Epithelial cell of proximal tubule (primary cell): ENCODE measurements at places on chromosomes 11 and 22. TPM values are rescaled to one million over a fixed set of nuclear protein-coding genes. Genes with fewer than 3 reads are reported as not detected.

DNA sequence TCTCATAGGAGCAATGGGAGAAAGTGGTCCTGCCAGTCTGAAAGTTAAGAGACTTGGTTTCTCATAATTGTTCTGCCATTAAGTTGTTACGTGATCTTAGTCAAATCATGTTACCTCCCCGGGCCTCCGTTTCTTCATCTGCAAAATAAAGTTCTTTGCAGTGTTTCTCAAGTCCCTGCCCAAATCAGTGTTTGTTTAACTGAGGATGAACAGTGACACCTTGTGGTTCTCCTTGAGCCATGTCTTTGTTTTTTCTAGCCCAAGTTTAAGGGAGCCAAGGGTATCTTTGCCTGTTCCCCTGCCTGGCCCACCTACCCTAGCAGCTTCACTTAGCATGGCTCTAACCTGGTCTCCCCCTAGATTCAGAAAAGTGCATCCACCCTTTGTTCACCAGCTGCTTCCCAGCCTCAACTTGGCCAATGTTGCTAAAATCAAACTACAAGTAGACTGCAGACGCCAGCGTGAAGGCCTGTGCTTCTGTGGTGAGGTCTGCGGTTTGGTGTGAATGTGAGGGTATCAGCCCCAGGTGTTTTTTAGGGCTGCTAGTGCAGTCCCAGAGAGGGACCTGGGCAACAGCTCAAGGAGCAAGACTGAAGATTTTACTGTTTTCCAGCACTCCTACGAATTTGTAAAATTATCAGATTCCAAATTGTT is 35.5 kb downstream of the FZD4 start:
- DNase-seq: no peak

The STK33 gene
- 13.0 and 14.4 TPM in 2 replicates for total RNA-seq

GRCh38 chr11:62958547-62959421 is 26.0 kb downstream of the SLC22A6 start:
- no peak for DNase-seq

DNA sequence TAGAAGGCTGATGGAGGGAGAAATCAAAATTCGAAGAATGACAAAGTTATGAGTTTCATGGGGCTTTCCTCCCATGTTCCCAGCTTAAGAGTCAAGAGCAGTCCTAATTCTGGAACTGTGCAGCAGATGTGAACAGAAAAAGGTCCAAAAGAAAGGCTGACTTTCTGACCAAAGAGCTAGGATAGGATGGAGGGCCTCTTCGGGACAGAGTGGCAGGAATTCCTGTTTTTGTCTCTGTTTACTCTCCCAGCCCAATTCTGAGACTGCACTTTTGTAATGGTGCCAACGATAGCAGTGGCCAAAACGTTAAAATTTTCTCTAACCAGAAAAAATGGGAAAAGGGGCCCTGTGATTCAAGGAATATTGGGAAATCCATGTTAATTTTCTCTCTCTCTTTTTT is 193.6 kb downstream of the EFCAB6 start:
- no peak for DNase-seq

- no peak for DNase-seq
These were observed 3.9 kb downstream of the MDK start for GRCh38 chr11:46385169-46386004.

GRCh38 chr11:26399336-26399735 is 67.4 kb downstream of the ANO3 start:
- no peak for DNase-seq

DNA sequence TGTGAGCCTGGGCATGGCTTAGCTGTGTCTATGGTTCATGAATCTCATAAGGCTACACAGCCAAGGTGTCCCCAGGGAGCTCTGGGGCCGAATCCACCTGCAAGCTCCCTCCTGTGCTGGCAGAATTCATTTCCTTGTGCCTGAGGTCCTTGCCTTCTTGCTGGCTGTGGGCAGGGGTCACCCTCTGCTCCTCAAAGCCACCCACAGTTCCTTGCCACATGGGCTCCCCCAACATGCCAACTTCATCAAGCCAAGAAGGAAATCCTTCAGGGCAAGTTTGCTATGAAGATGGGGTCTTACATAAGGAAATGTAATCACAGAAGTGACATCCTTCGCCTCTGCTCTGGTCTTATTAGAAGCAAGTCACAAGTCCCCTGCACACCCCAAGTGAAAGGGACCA is 24.8 kb downstream of the LARGE1 start:
- no peak for DNase-seq

The OTUB1 gene
- 109 and 204 TPM in 2 replicates for total RNA-seq

- DNase-seq: no peak
These were observed 348.8 kb downstream of the SOX6 start for GRCh38 chr11:16007514-16007913.

DNA sequence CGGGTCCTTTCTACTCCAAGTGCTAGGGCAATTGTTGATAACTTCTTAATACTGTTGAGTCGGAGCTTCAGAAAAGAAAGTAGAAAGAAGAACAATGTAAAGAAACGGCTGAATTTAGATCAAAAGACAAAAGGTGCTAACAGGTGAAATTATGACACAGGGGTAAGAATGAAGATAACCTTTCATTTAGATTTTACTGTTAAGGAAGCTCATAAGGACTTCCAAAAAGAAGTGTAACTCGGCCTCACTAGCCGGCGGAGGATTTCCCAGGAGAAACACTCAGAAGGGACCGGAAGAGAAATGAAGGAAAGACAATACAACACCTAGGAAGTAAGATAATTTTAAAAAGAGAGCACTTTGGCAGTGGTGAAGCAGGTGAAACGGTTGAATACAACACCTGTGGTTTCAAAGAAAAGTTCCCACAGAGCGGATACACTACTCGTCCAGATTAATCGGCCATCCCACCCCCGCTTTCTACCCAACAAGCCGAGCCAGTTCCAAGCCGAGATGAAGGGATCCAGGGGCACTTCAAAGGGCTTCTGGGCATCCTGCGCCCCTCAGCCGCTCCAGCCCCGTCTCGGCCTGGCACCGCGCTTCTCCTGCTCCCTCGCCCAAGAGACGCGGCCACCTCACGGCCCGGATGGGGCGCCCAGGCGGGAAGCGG is 737 bp downstream of the PPP2R1B start:
- no peak for DNase-seq

- DNase-seq: no peak
These were observed 815 bp upstream of the MS4A6A start for GRCh38 chr11:60183591-60184205.

- DNase-seq: no peak
These were observed 20.6 kb downstream of the PDE2A start for GRCh38 chr11:72653649-72654048.
